ENCODE measurements at places on chromosomes 2 and 18.

DNA sequence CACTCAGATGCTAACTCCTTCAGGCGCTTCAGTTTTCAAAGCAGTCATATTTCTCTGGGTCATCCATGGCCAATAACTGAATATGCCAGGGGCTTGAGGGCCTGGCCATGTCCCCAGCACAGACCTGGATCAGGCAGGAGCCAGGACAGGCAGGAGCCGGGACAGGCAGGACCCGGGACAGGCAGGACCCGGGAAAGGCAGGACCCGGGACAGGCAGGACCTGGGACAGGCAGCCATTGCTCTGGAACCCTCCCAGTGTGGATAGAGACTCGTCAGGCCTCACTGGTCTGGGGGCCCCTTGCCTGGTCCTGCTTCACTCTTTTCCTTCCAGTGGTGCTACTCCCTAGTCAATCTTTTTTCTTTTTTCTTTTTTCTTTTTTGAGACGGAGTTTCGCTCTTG is 117.5 kb upstream of the TEX51 start:
- no peak for DNase-seq

GRCh38 chr18:23453680-23454058 is 582 bp downstream of the RIOK3 start:
- no peak for DNase-seq

DNA sequence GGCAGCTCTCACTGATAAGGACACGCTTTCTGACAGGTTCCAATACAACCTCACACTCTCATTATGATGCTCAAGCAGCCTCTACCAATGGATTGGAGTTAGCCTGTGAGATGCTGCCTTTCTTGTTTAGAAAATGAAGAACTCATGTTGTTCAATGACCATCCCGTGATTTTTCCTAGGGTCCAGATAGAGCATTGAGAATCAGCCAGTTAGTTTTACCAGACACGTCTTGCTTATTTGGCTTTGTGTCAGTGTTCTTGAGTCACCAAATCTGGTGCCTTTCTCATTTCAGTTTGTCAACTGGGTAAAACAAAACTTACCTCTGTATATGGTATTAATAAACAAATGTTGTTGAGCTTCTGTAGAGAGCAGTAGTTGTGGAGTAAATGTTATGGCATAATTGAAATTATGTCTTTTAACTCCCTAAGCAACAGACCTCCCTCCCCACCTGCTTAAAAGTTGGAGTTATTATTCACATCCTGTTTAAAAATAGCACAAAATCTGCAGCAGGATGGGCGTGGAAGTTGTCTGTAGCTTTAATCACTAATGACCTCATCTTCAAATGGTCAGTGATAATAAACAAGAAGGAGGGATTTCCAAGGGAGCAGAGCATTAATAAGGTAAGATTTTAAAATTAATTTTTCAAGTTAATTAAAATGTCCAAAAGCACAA is 167.3 kb downstream of the HRH4 start:
- no peak for DNase-seq

DNA sequence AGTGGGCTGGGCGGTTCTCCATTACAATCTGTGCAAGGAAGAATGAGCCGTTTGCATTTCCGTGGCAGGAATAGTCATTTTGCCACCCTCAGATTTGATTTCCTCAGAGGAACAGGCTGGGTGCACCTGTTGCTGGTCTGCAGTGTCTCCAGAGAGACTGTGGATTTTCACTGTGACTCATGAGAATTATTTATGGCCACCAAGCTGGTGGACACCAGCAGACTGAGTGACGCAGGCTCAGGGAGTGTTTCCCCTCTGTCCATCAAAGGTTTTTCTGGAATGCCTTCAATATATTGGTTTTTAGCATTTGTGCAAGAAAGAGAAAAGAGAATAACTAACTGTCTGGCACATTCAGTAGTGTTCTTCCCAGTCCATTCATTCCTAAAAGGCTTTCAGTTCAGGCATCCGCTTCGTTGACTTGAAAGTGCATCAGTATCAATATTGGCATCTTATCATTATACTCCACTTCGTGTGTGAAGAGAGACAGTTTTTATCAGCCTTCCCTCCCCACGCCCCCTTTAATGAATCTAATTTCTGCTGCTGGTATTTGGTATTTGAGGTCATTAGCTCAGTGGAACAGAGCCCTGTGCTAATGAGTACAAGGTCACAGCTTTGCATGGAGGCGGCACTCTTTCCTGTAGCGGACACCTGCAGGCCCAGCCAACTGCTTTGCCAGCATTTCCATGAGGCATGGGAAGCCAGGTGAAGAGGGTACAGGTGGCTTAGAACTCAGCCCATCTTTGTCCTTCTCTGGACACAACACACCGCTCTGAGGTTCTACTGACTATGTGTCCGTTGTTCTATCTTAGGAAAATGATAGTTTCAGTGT is 39.9 kb downstream of the PRKCE start:
- DNase-seq: no peak

DNA sequence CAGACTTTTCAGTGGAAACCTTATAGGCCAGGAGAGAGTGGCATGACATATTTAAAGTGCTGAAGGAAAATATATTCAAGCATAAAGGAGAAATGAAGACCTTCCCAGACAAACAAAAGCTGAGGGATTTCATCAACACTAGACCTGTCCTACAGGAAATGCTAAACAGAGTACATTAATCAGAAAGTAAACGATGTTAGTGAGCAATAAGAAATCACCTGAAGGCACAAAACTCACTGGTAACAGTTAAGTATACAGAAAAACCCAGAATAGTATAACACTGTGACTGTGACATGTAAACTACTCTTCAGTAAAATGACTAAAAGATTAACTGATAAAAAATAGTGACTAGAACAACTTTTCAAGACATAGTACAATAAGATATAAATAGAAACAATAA is 87.4 kb downstream of the ATP8B1 start:
- no peak for DNase-seq

GRCh38 chr2:106020032-106020431 is 174.1 kb downstream of the UXS1 start:
- DNase-seq: no peak

DNA sequence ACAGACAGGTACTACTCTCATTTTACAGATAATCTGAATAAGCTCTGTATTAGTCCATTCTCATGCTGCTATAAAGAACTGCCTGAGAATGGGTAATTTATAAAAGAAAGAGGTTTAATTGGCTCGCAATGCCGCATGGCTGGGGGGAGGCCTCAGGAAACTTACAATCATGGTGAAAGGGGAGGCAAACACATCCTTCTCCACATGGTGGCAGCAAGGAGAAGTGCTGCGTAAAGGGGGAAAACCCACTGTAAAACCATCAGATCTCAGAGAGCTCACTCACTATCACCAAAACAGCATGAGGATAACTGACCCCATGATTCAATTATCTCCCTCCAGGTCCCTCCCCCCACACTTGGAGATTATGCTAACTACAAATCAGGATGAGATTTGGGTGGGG is 254.4 kb downstream of the KCNE4 start:
- peak; percentile 7 for DNase-seq

GRCh38 chr2:64166637-64167420 is 22.6 kb upstream of the PELI1 start:
- no peak for DNase-seq

GRCh38 chr2:3611589-3611988 is 16.7 kb downstream of the COLEC11 start:
- no peak for DNase-seq

GRCh38 chr18:79396431-79397246 is 909 bp downstream of the NFATC1 start:
- DNase-seq: no peak

- no peak for DNase-seq
These were observed 71.7 kb upstream of the SKOR2 start for GRCh38 chr18:47323158-47323557.

- no peak for DNase-seq
These were observed 19.6 kb downstream of the EHD3 start for GRCh38 chr2:31253356-31254131.

GRCh38 chr2:202135091-202135874 is 62.2 kb downstream of the KIAA2012 start:
- no peak for DNase-seq

DNA sequence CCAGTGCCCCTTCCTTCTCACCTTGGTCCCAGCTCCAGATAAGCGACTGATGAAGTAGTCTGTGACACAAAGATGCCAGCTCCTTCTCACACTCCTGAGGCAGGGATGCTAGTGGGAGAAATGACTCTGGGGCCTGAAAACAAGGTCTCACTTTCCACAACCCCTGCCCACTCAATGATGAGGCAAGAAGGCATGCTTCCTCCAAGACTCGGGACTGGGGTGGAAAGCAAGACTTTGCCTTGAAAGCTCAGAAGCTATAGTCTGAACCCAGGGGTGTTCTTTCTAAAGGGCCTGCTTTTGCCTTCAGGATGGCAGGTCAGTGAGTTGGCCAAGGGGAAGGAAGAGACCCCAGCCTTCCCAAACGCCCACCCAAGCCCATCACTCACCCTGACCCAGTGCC is 1.4 kb downstream of the CCDC142 start:
- no peak for DNase-seq

DNA sequence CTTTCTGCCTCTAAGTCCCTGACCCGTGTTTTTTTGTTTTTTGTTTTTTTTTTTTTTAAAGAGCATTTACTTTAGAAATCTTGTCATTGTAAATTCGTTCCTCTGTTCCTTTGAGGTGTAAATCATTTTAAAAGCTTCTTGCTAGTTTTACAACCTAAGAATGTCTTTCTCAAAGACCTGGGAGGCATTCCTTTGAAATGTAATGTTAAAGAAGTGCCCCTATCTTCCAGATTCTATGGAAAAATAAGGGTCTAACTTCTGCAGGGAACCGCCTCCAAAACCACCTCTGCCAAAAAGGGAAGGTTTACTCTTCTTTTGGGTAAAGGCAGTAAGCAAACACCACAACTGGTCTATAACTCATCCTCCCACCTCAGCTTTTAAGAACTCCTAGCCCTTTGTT is 259.6 kb upstream of the ZNF804A start:
- DNase-seq: no peak

DNA sequence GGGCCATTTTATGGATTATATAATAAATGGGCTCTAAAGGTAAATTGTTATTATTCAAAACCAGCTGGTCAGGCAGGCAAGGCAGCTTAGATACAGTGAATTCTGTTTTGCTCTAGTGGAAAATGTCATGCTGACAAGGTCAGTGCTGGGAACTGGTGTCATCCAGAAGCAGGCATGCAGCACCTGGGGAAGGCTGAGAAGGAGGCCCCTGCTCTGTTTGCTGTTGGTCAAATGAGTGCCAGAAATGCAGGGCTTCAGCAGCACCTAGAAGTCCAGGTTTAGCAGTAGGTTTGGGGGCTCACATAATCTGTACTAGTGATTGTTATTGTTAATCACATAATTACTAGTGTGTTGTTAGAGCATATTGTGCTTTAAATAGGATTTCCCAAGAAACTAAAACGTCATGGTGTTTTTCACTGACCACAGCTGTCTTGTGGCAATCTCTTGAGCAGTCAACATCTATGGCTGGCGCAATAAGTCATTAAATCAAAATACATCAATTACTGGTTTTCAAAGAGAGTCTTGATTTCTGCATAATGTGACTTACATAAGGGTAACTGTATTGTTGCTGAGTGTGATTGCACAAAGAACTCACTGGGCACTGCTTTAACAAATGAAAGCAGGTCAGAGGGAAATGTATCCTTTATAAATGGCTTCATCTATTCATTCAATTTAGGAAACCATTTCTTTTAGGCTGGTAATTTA is 99.1 kb downstream of the MYO3B start:
- peak; percentile 21 for DNase-seq

- DNase-seq: peak; percentile 85
These were observed 9.2 kb downstream of the HS6ST1 start for GRCh38 chr2:128309280-128310093.

- no peak for DNase-seq
These were observed 55.1 kb upstream of the IMP4 start for GRCh38 chr2:130287656-130288026.

GRCh38 chr18:56568986-56569385 is 69.4 kb downstream of the TXNL1 start:
- no peak for DNase-seq

DNA sequence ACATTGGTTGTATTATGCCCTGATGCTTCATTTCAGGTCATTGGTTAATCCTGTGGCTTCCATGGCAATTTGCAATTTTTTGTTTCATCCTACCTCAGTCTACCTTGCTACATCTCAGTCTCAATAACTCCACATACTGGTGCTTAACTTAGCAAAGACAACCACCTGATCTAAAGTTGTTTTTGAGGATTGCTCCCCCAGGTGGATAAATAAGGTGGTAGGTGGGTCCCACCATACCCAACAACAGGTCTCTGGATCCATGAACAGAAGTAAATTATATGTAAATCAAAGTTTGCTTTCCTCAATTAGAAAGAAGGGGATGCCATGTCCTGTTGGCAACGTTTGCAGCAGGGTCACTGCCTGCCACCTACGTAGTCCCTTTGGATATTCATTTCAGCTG is 7.0 kb downstream of the XIRP2 start:
- DNase-seq: no peak

DNA sequence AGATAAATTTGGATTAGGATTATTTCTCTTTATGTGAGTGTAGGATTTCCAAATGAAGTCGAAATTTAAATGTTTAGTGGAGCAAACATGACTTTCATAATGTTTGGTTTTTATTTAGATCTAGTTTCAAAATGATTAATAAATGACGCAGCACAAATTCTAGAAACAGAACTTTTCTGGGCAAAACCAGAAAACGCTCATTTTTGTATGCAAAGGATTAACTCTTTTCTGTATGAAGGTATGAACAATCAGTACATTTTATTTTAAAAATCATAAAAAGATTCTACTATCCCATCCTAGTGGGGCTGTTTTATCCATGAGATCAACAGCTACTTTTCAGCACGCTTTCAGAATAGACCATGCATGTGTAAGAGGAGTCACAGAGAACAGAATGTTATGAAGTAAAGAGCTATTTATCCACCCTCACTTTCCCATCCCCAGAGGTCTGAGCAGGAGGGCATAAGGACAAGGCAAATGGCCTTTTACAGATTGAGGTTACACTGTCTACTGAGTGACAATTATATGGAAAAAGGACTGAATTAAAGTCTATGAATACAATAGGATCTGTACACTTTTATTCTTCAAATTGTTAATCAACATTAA is 270.8 kb downstream of the ZEB2 start:
- no peak for DNase-seq

- DNase-seq: peak; percentile 13
These were observed 425.3 kb downstream of the THSD7B start for GRCh38 chr2:137190411-137191195.

DNA sequence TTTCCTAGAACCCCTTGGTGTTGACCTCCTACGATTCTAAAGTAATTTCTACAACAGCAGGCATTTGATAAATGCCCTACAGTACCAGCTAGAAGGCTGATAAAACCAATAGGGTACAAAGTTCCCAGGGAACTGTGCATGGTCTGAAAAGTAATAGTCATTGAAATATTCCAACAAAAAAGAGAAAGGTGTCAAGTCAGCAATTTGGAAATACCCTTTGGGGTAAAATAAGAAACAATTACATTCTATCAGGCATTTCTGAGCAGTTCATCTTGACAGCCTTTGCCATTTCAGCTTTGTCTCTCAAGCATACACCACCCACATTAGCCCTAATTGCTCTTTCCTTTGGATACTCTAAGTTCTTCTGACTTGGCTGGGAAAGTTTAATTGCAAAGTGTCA is 542.9 kb upstream of the DDX18 start:
- DNase-seq: no peak

GRCh38 chr2:11669454-11670291 is at the start of gene NTSR2:
Gene NTSR2, minus strand, starts transcription at chr2:11670195. Its CDS starts 66 bp downstream, at chr2:11670129.
- DNase-seq: no peak
